ENCODE measurements at places on chromosomes 5 and 9. TPM values are rescaled to one million over a fixed set of nuclear protein-coding genes. Genes with fewer than 3 reads are reported as not detected.

Gene ZNF462
- total RNA-seq, result 195 TPM

Gene C7
- total RNA-seq, result not detected

Gene ANGPTL2
- total RNA-seq, result 17.9 TPM

Gene PCDHB14
- total RNA-seq, result 5.5 TPM

Gene IRX2
- total RNA-seq, result 42.5 TPM

Gene PTPN3
- 1.3 TPM for total RNA-seq

DNA sequence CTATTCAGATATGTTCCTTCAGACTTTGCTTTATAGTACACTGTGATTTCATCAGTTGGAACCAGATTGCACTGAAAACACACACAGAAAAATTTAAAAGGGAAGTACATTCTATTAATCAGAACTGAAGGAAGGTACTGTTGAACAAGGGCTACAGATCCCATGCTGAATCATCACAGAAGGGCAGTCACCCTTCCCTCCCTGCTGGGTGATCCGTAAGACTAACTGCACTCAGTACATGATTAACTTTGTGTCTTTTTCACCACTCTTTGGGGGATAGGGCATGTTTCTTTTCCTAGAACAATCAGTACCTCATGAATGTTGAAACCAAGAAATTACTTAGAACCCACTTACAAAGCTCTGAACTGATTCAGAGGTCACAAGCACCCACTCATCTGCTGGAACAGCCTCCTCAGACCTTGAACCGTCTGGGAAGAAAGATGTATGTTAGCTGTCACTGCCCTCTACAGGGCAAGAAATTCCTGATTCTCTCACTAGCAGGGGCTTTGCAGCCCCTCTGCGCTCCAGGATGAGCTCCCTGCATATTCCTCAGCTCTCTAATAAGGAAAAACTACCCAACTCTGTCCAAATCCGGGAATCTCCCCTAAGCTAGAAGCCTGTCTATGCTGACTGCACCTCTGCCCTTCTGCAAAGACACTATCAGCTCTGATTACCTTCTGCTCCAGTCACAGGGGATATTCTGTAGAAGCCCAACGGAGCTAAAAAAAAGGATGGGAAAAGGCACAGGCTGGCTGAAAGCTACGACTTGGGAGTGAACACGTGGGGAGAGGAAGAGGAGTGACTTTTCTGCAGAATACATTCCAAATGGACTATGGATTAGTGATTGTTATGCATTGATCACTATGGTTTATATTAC, 51.0 kb downstream of the IARS1 start:
- no peaks in the 10 kb centered on the region for H3K27me3 ChIP-seq
- DNase-seq, result peak; percentile 10
- H3K36me3 ChIP-seq, result peaks cover 15% of the 10 kb centered on the region
- H3K27ac ChIP-seq, result no peak overlapping the region
- H3K4me1 ChIP-seq, result no peaks in the 10 kb centered on the region
- no peak overlapping the region for H3K4me3 ChIP-seq

- no peak for DNase-seq
- no peaks in the 10 kb centered on the region for H3K27me3 ChIP-seq
- peaks cover 8% of the 10 kb centered on the region for H3K4me1 ChIP-seq
These were observed 72.0 kb upstream of the CKMT2 start for GRCh38 chr5:81161012-81161601.

DNA sequence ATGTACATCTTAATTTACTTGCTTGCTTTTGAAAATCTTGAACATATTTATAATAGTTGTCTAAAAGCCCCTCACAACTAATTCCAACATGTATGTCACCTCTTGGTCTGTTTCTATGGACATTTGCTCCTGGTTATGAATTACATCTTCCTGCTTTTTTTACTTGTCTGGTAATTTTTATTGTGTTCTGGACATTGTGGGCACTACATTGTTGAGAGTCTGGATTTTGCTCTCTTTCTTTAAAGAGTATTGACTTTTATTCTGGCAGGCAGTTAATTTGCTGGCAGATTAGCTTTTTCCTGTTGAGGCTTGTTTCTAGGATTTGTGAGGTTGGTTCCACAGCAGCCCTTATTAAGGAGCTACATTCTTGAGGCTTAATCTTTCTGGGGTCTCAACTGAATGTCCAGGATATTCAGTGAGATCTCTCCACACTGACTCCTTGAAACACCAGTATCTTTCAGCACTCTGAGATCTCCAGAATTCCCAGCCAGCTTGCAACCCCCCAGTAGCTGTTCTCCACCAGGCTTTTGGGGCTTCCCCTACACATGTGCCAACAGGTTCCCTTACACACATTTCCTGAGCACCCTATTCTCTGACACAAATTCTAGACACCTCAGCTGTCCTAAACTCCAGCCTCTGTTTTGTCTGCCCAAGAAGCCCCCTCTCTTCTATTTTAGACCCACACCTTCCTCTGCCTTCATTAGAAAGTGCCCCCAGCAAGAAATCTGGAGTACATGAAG, 27.4 kb downstream of the KIAA1191 start:
- no peak overlapping the region for H3K4me3 ChIP-seq
- no peaks in the 10 kb centered on the region for H3K27me3 ChIP-seq
- no peaks in the 10 kb centered on the region for H3K4me1 ChIP-seq
- H3K36me3 ChIP-seq, result peaks cover 12% of the 10 kb centered on the region

GRCh38 chr5:93164690-93165089, 416.3 kb downstream of the NR2F1-AS1 start:
- no peak overlapping the region for H3K27ac ChIP-seq
- H3K27me3 ChIP-seq, result no peaks in the 10 kb centered on the region
- peaks cover 28% of the 10 kb centered on the region for H3K4me1 ChIP-seq
- H3K4me3 ChIP-seq, result no peak overlapping the region
- DNase-seq, result no peak

GRCh38 chr5:96652769-96653454, 9.3 kb upstream of the CAST start:
- H3K36me3 ChIP-seq, result no peaks in the 10 kb centered on the region
- H3K27me3 ChIP-seq, result peaks cover 11% of the 10 kb centered on the region
- no peak overlapping the region for H3K4me3 ChIP-seq
- H3K27ac ChIP-seq, result no peak overlapping the region
- no peak for DNase-seq

DNA sequence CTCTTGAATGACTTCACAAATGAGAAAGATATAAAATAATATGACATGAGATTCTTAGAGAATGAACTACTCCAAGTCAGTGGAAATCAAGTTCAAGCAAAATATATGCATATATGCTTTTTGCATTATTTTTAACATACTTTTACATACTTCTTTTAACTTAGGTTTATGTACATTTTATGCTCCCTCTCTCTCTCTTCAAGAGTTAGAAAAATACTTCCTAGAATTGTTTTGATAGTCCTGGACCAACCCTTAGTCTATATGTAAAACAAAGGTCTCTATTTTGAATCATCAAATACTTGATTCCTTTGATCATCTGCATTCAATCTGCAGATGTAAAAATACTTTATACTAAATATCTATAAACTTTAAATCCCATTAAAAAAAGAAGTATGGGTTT, 187.8 kb downstream of the DEPDC1B start:
- H3K4me1 ChIP-seq, result no peaks in the 10 kb centered on the region
- no peak overlapping the region for H3K27ac ChIP-seq
- H3K36me3 ChIP-seq, result no peaks in the 10 kb centered on the region
- no peaks in the 10 kb centered on the region for H3K27me3 ChIP-seq

DNA sequence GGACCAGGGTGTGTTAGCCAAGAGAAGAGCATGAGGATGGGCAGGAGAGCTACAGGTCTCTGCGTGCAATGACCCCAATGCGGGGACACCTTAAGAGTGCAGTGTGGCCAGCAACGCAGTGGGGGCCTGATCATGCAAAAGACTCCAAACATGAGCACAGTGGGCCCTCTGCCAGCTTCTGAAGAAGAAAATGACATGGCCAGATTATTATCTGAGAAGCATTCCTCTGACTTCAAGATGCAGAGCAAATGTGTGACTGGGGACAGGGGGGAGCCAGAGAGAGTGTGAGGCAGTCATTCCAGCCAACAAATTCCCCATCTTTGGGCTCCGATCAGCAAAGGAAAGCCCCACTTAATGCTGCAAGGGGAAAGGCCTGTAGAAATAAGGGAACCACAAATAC, 229.4 kb downstream of the CDK5RAP2 start:
- H3K27me3 ChIP-seq, result no peaks in the 10 kb centered on the region
- DNase-seq, result no peak
- peaks cover 3% of the 10 kb centered on the region for H3K4me1 ChIP-seq
- no peak overlapping the region for H3K27ac ChIP-seq

GRCh38 chr5:58016358-58016757, 443.5 kb downstream of the PLK2 start:
- no peaks in the 10 kb centered on the region for H3K27me3 ChIP-seq
- no peak for DNase-seq
- no peak overlapping the region for H3K4me3 ChIP-seq

GRCh38 chr9:93890436-93890935, 64.7 kb downstream of the BARX1 start:
- DNase-seq, result no peak
- peaks cover 9% of the 10 kb centered on the region for H3K27me3 ChIP-seq
- H3K27ac ChIP-seq, result no peak overlapping the region
- no peak overlapping the region for H3K4me3 ChIP-seq

DNA sequence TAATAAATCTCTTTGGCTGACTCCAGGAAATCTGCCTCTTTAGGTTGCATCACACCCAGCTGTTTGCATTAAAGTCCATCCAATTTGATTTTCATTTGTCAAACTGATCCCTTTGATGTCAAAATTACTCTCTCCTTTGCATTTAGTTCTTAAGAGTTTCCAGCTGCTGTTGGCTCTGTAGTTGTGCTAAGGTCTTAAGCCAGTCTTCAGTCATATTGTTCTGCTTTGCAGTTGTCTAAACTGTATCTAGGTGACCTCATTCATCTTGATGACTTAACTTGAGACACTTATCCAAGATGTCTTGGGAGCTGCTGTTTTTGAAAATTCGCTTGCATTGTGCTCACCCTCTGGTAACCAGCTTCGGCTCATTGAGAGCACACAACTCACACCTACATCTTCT, 386.9 kb upstream of the TLE4 start:
- H3K27me3 ChIP-seq, result no peaks in the 10 kb centered on the region
- H3K4me1 ChIP-seq, result no peaks in the 10 kb centered on the region
- no peak overlapping the region for H3K27ac ChIP-seq

DNA sequence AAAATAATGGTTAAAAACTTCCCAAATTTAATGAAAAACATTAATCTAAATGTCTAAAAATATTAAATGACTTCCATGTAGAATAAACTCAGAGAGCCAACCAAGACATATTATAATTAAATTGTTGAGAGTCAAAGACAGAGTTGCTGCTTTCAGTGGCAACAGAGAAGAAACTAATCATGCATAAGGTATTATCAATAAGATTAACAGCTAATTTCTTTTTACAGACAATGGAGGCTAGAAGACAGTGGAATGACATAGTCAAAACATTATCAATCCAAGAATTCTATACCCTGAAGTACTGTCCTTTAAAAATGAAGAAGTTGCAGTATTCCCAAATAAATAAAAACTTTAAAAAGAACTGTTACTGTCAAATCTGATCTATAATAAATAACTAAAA, 268.7 kb downstream of the IRX2 start:
- H3K36me3 ChIP-seq, result peaks cover 18% of the 10 kb centered on the region
- no peak for DNase-seq
- peaks cover 14% of the 10 kb centered on the region for H3K4me1 ChIP-seq
- no peak overlapping the region for H3K27ac ChIP-seq

DNA sequence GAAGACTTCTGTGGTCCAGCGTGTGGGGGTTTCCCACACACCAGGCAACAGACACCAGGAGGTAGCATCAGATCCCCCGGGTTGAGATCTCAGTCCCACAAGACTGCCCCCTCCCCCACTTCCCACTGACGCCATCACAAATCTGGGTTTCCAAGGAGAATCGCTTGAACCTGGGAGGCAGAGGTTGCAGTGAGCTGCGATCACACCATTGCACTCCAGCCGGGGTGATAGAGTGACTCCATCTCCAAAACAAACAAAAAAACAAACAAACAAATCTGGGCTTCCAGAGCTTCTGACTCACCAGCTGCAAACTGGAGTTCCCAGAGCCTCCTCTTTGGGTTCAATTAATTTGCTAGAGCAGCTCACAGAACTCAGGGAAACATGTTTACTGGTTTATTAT, 4.7 kb upstream of the GBGT1 start:
- peaks cover 2% of the 10 kb centered on the region for H3K27me3 ChIP-seq
- H3K4me3 ChIP-seq, result no peak overlapping the region
- no peak overlapping the region for H3K27ac ChIP-seq
- H3K4me1 ChIP-seq, result peaks cover 5% of the 10 kb centered on the region
- DNase-seq, result no peak

GRCh38 chr9:93143830-93144530, 9.9 kb upstream of the NINJ1 start:
- peaks cover 5% of the 10 kb centered on the region for H3K4me1 ChIP-seq
- H3K36me3 ChIP-seq, result no peaks in the 10 kb centered on the region
- DNase-seq, result no peak
- no peaks in the 10 kb centered on the region for H3K27me3 ChIP-seq
- no peak overlapping the region for H3K4me3 ChIP-seq

GRCh38 chr5:80010754-80011392, 19.8 kb upstream of the MTX3 start:
- peaks cover 3% of the 10 kb centered on the region for H3K36me3 ChIP-seq
- no peak overlapping the region for H3K4me3 ChIP-seq
- H3K27ac ChIP-seq, result no peak overlapping the region

Measured in neural crest cell (in vitro differentiated cells).